ENCODE measurements at places on chromosomes 6 and 20.
A peak's percentile ranks its signal among the peaks of the same experiment; 100 is the strongest.

DNA sequence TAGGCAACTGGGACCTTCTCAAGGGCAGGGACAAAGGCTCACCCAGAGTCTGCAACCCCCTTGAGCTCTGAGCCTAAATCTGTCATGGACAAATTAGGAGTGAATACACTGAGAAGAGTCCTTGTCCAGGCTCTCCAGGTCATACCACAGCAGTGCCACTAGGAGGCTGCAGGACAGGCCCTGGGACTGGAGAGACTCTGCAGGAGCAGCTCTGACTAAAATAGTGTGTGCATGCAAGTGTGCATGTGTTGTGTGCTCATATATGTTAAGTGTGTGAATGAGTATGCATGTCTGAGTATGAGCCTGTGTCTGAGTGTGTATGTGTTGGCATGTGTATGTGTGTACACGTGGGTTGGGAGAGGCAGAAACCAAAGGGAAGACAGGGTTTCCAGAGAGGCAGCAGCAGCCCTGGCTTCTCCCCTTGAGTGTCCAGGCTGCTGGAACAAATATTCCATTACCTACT, 27.1 kb downstream of the MRPL14 start:
- H3K27ac ChIP-seq: no peak overlapping the region
- H3K36me3 ChIP-seq: peaks cover 25% of the 10 kb centered on the region
- H3K27me3 ChIP-seq: no peaks in the 10 kb centered on the region
- H3K4me3 ChIP-seq: no peak overlapping the region

DNA sequence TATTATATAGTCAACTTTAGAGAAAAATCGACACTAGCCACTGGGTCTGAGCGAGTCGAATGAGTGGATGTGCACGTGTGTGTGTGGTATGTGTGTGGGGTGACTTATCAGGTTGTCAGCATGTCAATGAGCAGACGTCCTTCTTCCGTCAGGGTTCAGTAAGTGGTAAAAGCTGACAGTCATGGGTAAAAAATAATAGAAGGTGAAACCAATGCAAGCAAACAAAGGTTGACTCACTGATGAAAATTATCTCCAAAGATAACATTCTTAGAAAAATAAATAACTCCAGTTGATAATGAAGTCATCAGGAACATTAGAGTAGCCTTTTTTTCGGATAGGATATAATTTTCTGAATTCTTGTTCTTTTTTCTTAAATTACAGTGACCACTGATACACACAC, 243.8 kb upstream of the FOXQ1 start:
- no peak for DNase-seq
- H3K4me1 ChIP-seq: no peaks in the 10 kb centered on the region
- no peaks in the 10 kb centered on the region for H3K27me3 ChIP-seq

DNA sequence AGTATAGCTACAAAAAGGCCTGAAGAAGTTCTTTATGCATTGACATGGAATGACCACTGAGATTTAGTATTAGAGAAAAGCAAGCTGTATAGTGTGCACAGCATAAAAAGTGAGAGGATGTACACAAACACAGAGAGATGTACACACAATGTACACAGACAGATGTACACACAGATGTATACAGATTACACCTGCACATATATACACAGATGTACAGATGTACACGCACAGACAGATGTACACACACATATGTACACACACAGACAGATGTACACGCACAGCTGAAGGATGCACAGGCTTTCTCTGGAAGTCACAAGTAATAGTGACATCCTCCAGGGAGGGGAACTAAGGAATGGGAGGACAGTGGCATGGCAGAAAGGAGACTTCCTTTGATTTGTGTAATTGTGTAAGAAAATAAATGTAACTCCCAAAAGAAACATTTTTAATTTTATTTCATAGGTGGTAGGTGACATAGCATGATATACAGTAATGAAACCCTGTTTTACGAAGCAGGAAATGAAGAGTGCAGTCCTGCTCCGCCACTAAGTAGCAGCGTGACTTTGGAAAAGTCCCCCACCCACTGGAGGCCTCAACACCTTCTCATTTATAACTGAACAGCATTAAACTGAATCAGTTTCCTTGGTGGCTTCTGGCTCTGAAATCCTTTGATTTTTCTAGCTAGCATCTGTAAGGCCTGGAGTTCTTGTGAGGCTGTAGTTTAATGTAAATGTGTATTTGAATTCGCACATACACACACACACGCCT, 14.1 kb downstream of the NFATC2 start:
- H3K27me3 ChIP-seq: no peaks in the 10 kb centered on the region
- H3K36me3 ChIP-seq: no peaks in the 10 kb centered on the region
- H3K27ac ChIP-seq: no peak overlapping the region
- DNase-seq: no peak
- no peak overlapping the region for H3K4me3 ChIP-seq
- peaks cover 23% of the 10 kb centered on the region for H3K4me1 ChIP-seq

DNA sequence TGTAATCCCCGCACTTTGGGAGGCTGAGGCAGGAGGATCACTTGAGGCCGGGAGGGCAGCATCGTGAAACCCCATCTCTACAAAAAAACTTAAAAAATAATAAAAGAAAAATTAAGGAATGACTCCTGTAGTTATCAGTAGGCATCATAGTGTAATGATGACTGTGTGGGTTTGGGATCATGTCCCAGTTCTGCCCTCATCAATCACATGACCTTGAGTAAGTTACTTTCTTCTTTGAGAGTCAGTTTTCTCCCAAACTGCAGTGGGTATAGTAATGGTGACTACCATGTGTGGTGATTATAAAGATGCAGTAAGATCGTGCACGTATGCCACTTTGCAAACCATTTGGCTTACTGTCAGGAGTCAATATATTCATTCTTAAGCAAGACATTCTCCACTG, 89.2 kb downstream of the TXNDC5 start:
- H3K27ac ChIP-seq: no peak overlapping the region
- H3K27me3 ChIP-seq: no peaks in the 10 kb centered on the region
- H3K4me3 ChIP-seq: no peak overlapping the region
- no peaks in the 10 kb centered on the region for H3K4me1 ChIP-seq

DNA sequence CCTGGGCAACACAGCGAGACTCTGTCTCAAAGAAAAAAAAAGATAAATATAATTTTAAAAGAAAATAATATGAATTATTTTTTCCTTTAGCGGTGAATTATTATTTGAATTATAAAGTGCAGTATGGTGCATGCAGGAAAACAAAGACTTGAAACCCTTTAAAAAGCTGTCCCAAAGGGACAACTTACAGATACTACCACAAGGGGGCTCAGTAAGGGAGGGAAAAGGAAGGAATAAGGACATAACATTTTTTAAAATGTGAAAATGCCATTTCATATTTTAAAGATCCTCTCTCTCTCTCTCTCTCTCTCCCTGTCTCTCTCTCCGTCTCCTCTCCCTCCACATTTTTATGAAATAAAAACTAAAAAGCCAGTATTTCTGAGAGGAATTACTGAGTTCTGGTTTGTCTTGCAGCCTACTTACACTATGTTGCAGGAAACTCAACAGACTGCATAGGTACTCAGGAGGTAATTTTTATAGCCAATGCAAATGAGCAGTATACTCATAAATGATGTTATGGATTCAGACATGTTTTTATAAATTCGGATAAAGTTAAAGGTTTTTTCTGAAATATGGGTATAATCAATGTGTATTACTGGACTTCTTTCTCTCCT, 455.0 kb upstream of the GJE1 start:
- no peaks in the 10 kb centered on the region for H3K36me3 ChIP-seq
- DNase-seq: no peak
- no peak overlapping the region for H3K4me3 ChIP-seq
- H3K27me3 ChIP-seq: no peaks in the 10 kb centered on the region
- no peaks in the 10 kb centered on the region for H3K4me1 ChIP-seq

- H3K4me1 ChIP-seq: no peaks in the 10 kb centered on the region
- H3K36me3 ChIP-seq: no peaks in the 10 kb centered on the region
- H3K27ac ChIP-seq: no peak overlapping the region
- no peak for DNase-seq
Observed at GRCh38 chr6:43900560-43900915, 130.5 kb downstream of the VEGFA start.

GRCh38 chr6:137150072-137150471, 23.4 kb downstream of the IL22RA2 start:
- no peak for DNase-seq
- H3K27ac ChIP-seq: no peak overlapping the region
- H3K27me3 ChIP-seq: no peaks in the 10 kb centered on the region
- H3K36me3 ChIP-seq: no peaks in the 10 kb centered on the region
- no peak overlapping the region for H3K4me3 ChIP-seq

- no peak overlapping the region for H3K27ac ChIP-seq
- no peaks in the 10 kb centered on the region for H3K27me3 ChIP-seq
- no peaks in the 10 kb centered on the region for H3K4me1 ChIP-seq
- DNase-seq: no peak
- no peak overlapping the region for H3K4me3 ChIP-seq
Observed at GRCh38 chr6:88763160-88763559, 200.3 kb downstream of the RNGTT start.

DNA sequence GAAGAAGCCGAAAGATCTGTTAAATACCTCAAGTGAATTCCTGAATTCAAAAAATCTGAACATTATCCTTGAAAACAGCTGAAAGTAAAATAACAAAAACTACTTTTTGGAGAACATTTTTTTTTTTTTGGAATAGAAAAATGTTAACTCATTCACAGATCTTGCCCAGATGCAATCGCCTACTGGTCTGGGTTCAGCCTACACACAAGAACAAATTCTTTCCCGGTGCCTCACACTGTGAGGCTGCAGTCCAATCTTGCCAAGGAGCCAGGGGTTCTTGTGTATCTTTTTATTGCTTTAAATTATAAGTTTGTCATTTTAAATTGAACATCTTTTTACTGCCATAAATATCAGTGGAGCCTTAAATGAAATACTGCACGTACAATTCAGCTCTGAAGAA, 41.2 kb upstream of the TMEM200A start:
- H3K27ac ChIP-seq: no peak overlapping the region
- no peaks in the 10 kb centered on the region for H3K36me3 ChIP-seq
- no peak overlapping the region for H3K4me3 ChIP-seq
- DNase-seq: no peak
- no peaks in the 10 kb centered on the region for H3K4me1 ChIP-seq

DNA sequence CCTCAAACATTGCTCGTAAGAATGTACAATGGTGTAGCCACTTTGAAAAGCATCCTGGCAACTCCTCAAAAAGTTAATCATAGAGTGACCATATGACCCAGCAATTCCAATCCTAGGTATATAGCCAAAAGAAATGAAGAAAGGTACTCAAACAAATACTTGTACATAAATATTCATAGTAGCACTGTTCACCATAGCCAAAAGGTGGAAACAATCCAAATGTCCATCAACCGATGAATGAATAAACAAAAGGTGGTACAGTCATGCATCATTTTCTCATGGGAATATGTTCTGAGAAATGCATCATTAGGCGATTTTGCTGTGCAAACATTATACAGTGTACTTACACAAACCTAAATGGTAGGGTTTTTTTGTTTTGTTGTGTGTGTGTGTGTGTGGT, 74.4 kb upstream of the TBC1D7 start:
- no peaks in the 10 kb centered on the region for H3K27me3 ChIP-seq
- no peak overlapping the region for H3K4me3 ChIP-seq
- no peak for DNase-seq
- peaks cover 47% of the 10 kb centered on the region for H3K4me1 ChIP-seq

DNA sequence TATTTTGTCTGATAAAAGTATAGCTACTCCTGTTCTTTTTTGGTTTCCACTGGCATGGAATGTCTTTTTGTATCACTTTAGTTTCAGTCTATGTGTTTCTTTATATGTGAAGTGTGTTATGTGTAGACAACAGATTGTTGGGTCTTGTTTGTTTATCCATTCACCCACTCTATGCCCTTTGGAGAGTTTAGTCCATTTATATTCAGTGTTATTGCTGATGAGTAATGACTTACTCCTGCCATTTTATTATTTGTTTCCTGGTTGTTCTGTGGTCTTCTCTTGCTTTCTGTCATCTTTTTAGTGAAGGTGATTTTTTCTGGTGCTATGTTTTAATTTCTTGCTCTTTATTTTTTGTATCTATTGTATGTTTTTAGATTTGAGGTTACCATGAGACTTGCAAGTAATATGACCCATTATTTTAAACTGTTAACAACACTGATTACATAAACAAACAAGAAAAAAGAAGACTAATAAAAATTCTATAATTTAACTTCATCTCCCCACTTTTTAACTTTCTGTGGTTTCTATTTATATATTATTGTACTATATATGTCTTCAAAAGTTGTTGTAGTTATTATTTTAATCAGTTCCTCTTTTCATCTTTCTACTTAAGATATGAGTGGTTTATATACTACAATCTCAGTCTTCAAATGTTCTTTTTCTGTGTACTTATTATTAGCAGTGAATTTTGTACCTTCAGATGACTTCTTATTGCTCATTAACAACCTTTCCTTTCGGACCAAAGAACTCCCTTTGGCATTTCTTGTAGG, 323.4 kb downstream of the BTBD9 start:
- H3K27ac ChIP-seq: no peak overlapping the region
- H3K27me3 ChIP-seq: no peaks in the 10 kb centered on the region
- H3K4me3 ChIP-seq: no peak overlapping the region
- no peak for DNase-seq

GRCh38 chr20:62063981-62064769, 1.5 kb downstream of the TAF4 start:
- peaks cover 58% of the 10 kb centered on the region for H3K4me1 ChIP-seq
- no peak overlapping the region for H3K27ac ChIP-seq
- H3K4me3 ChIP-seq: peak overlapping the region; percentile 56
- DNase-seq: peak; percentile 71
- no peaks in the 10 kb centered on the region for H3K27me3 ChIP-seq

GRCh38 chr6:121848523-121849255, 413.2 kb downstream of the GJA1 start:
- no peaks in the 10 kb centered on the region for H3K4me1 ChIP-seq
- no peaks in the 10 kb centered on the region for H3K27me3 ChIP-seq
- DNase-seq: no peak

DNA sequence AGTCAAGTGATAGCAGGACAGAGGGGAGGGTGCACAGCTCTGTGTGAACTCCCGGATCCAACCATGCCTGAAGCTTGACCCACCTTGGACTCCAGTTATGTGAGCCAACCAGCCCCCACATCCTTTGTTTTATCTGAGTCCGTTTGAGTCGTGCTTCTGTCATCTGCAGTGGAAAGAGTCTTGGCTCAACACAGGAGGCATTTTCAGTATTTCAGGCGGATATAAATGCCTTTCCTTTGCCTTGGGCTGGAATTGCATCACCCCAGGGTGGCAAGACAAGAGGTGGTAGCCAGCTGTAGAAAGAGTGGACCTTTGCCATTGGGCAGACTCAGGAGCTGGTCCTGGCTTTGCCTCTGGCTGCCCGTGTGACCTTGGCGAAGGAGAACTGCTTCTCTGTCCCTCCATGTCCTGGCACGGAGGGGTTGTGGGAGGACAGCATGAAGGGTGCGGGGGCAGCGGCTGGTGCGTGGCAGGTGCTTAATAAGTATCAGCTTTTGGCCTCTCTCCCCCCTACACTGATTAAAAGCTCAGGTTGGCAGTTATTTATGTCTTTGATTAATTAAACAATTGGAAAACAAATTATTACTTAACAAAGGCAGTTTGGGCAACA, 42.6 kb upstream of the APCDD1L start:
- H3K4me1 ChIP-seq: no peaks in the 10 kb centered on the region
- no peak for DNase-seq
- no peak overlapping the region for H3K4me3 ChIP-seq
- no peaks in the 10 kb centered on the region for H3K27me3 ChIP-seq
- no peak overlapping the region for H3K27ac ChIP-seq

- no peak for DNase-seq
- peaks cover 18% of the 10 kb centered on the region for H3K4me1 ChIP-seq
- H3K4me3 ChIP-seq: no peak overlapping the region
- H3K27ac ChIP-seq: no peak overlapping the region
- H3K36me3 ChIP-seq: no peaks in the 10 kb centered on the region
Observed at GRCh38 chr6:137092018-137092417, 47.3 kb upstream of the IL20RA start.

GRCh38 chr6:162525181-162525580, 202.4 kb downstream of the PRKN start:
- no peak overlapping the region for H3K27ac ChIP-seq
- no peak overlapping the region for H3K4me3 ChIP-seq
- no peak for DNase-seq
- H3K4me1 ChIP-seq: no peaks in the 10 kb centered on the region
- H3K27me3 ChIP-seq: no peaks in the 10 kb centered on the region

All from lower lobe of right lung (tissue), 2 donors.